ENCODE measurements at places on chromosomes 1 and 21. TPM values are rescaled to one million over a fixed set of nuclear protein-coding genes. Genes with fewer than 3 reads are reported as not detected.

Gene C1orf21
- 44.0 TPM for total RNA-seq

DNA sequence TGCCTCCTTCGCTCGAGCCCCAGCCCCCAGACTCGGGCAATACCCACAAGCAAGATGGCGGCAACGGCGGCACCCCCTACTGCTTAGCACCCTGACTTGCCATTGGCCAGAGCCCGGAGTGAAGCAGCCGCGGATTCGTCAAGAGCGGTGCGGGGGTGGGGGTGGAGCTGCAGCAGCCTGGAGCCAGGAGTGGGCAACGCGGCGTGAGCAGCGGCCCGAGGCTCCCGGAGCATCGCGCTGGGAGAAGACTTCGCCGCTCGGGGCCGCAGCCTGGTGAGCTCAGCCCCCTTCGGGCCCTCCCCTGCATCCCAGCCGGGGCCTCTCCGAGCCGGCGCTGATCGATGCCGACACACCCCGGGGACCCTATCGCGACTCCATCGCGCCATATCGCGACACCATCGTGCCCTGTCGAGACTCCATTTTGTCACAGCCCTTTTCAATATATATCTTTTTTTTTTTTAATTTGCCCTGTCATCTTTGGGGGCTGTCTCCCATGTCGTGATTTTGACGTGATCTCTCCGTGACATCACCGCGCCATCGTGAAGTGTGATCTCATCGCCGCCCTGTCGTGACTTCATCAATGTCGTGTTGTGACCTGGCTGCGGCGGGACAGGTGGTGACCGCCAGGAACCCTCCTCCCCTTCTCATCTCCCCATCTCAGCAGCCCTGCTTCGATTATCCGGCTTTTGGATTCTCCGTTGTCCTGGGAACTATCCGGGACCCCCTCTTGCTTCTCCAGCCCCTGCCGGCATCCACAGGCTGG lies at the start of gene NCDN:
Gene NCDN, plus strand, starts transcription at position 189 of the 763 bp plus-strand sequence. Its CDS starts 392 bp downstream, at position 581.
- peak; percentile 98 for DNase-seq

- DNase-seq: no peak
Observed at GRCh38 chr1:212284332-212284743, 872 bp upstream of the PPP2R5A start.

- DNase-seq: no peak
Observed at GRCh38 chr1:239952348-239953308, 139.1 kb upstream of the FMN2 start.

Gene FAM43B
- total RNA-seq: 2.7 TPM

Gene PLA2G2F
- total RNA-seq: not detected

- DNase-seq: no peak
Observed at GRCh38 chr1:27951396-27951795, 8.4 kb upstream of the XKR8 start.

GRCh38 chr1:54268762-54269297 lies 68.9 kb downstream of the MRPL37 start:
- no peak for DNase-seq

- DNase-seq: no peak
Observed at GRCh38 chr1:37480581-37481288, 6.4 kb downstream of the ZC3H12A start.

Gene NEGR1
- total RNA-seq: 26.7 TPM

Gene FMN2
- 1.1 TPM for total RNA-seq

DNA sequence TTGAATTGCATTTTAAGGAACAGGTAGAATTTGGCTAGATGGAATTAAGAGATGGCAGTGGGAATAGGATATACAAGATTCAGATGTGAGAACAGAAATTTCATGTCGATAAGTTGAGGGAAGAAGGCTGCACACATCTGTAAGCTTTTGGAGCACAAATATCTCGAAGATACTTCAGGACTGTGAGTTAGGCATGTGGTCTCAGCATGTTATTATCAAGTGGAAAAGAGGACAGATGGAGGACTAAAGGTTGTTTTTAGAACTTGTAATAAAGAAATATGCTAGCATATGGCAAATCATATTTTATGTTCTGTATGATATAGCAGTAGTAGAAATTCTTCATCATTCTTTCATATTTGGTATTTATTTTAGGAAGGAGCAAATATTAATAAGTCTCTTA lies 61.5 kb downstream of the KIF1B start:
- DNase-seq: no peak

GRCh38 chr21:38323721-38324531 lies 67.1 kb downstream of the KCNJ15 start:
- no peak for DNase-seq

DNA sequence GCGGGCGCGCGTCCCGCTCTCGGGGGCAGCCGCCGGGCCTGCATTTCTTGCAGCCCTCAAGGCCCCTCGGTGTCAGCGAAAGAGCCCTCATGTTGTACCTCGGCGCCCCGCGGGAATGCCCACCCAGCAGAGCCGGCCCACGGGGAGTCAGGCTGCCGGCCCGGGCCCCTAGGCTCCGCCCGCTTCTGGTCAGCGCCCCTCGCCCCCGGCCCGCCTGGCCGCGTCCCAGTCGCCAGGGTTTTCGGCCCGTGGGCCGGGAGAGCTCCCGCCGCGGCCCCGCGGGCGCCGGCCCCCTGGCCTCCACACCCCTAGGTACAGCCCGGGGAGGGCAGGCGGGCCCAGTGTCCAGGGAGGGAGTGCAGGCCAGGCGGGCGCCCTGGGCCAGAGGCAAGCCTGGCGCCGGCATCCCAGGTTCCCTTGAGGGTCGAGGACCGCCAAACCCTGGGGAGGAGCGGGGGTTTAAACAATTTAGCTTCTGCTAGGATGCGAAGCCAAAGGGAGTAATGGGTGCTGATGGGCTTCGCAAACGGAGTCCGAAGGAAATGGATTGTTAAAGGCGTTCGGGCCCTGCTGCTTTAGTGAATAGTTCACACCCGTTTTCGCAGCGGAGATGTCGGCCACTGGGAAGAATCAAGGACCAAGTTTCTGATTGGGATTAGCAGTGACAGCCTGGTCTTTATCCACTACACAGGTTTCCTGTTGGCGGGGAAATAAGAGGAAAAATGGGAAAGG lies 486 bp upstream of the KCNA3 start:
- DNase-seq: no peak

Gene ZYG11A
- 0.18 TPM for total RNA-seq

- DNase-seq: peak; percentile 80
Observed at GRCh38 chr1:236502972-236503639, 20.7 kb upstream of the LGALS8 start.

DNA sequence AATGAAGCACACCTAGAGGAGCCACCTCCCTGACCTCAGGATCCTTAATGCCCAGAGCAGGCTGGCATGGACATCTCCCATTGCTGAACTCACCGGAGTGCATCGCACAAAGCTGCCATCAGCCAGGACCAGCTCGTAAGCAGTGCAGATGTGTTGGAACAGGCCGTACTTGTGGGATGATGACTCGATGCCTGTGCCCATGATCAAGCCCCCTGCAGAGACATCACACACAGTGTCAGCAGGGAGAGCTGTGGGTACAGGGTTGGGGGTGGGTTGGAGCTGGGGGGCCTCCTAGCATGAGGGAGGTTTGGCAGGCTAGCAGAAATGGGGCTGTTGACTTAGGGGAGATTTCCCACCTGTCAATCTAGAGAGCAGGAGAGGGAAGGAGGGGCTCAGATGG lies 12.0 kb downstream of the DHCR24 start:
- no peak for DNase-seq

- no peak for DNase-seq
Observed at GRCh38 chr1:66506991-66507390, 27.0 kb upstream of the SGIP1 start.

Gene CD101
- total RNA-seq: 2.4 TPM

Gene TSSK3
- total RNA-seq: 1.7 TPM

Gene TAS1R1
- total RNA-seq: not detected

Gene ZBTB7B
- 46.4 TPM for total RNA-seq

DNA sequence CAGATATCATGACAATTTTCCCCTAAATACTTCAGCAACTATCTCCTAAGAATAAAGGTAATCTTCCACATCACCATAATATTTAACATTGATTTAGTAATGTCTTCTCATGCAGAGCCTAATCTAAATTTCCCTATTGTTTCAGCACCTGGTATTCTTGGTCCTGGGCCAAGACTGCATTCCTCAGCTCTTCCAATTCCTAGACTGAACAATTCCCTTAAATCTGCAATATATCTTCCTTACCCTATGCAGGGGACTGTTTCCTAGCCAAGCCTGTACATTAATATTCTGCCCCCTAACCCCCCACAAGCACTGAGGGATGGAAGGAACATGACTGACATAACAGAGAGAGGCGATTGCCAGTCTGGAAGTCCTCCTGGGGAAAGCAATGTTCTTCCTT lies 28.7 kb upstream of the DISP1 start:
- DNase-seq: no peak
